ENCODE measurements at places on chromosomes 13 and 19.

- no peak for DNase-seq
Measured at GRCh38 chr13:76864259-76864658, 21.9 kb downstream of the KCTD12 start.

DNA sequence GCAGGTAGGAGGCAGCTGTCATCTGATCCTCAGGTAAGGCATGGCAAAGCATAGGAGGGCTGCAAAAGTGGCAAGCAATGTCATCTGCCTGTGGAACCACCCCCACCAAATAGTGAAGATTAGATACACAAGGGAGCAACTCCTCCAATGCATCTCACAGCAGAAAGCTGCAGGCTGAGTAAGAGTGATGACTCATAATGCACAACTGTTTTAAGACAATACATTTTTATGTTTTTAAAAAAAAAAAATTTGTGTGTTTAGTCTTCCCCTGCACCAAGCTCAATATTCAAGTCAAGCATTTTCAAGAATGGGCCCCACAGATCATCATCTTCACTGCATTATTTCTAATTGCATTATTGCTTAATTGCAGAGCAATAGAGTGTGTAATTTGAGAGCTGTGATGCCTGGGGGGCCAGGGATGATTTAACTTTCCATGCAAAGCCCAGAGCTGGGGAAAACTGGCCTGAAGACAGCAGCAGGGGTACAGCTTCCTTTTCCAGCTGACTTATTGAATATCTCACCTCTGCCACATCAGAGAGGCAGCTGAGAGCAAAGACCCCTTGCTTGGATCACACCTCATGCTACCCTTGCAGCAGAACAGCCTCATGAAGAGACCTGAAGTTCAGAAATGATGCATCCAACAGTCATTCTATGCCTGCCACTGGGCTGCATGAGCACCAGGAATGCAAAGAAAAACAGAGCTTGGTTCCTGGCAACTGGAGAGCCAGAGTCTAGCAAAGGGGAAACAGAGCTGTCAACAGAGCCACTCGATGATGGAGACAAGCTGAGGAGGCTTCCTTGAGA, 22.7 kb upstream of the POP4 start:
- DNase-seq = peak; percentile 23

DNA sequence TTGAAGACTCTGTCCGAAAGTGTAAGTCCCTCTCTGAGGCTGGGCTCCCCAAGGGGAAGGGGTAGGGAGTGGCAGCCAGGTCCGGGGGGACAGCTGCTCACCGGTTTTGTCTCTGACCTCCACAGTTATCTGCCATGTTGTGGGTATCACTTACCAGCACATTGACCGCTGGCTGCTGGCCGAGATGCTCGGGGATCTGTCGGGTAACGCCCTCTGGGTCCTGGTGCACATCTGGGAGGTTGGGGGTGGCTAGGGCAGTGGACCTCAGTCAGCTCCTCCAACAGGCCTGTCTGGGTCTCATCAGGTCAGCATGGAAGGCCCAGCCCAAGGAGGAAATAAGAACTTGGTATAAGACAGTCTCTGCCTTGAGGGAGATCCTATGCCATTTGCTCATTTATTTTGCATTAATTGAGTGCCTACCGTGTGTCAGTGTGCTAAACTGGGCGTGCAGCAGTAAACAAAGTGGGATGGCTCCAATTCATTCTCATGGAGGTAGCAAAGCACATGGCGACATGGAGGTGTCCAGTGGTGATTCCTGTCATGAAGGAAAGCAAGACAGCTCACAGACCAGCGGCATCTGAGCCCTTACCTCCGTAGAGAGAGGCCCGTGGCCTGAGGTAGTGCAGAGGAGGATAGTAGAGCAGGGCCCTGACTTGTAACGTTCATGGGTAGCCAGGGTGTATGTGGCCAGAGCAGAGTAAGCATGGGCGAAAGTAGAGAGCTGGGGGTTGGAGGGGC, 13.7 kb downstream of the EIF3K start:
- no peak for DNase-seq

- DNase-seq = peak; percentile 36
Measured at GRCh38 chr13:42969565-42970172, 22.4 kb downstream of the EPSTI1 start.

GRCh38 chr19:50226536-50226935, 23.1 kb downstream of the MYH14 start:
- no peak for DNase-seq

DNA sequence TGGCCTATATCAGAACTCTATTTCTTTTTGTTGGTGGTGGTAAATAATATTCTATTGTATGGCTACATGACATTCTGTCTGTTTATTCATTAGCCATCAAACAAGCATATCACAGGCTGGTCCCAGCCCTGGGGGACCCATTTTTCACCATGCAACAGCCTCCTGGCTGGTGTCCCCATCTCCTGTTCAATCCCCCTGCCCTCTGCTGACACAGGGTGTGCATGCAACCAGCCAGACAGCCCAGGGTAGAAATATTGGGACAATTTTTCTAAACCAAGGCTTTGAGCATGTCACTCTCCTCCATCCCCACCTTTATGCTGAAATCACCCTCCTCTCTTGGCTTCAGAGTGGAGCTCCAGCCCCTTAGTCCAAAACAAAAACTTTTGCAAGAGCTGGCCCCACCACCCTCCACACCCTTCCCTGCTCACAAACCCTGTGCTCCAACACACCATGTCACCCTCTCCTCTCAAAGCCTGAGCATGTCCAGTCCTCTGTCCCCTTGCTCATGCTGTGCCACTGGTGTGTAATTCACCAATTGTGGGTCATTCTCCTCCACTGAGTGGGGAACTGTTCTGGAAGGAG, 153.0 kb upstream of the UQCRFS1 start:
- DNase-seq = no peak

DNA sequence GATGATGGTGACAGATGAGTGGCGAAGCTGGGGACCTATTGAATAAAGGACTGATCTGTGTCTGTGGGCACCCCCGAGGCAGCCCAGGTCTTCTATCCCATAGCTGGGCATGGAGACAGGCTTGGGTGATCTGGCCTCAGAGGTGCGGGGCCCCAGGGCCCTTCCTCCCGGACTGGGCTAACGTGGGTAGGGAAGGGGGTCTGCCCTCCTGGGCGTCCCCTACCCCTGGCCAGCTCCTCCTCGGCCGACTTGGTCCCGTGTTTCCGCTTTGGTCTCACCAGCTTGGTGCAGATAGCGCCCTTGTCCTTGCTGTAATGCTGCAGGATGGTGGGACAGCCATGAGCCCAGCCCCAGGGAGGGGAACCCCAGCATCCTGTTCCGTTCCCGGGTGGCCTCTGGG, 3.3 kb downstream of the MATK start:
- DNase-seq = no peak

GRCh38 chr13:23455401-23456185, 22.1 kb upstream of the SACS start:
- no peak for DNase-seq

- DNase-seq = no peak
Measured at GRCh38 chr13:67228031-67228430, 2.1 kb downstream of the PCDH9 start.

- DNase-seq = no peak
Measured at GRCh38 chr13:28568286-28568685, 73.4 kb upstream of the FLT1 start.

Data from HTR-8/SVneo (cell line).